Chondrocyte (in vitro differentiated cells): ENCODE measurements at places on chromosomes 1 and 21. TPM values are rescaled to one million over a fixed set of nuclear protein-coding genes. Genes with fewer than 3 reads are reported as not detected.

Gene SHE
- 0.10 to 0.20 TPM in 2 of 3 replicates, not detected in the other for total RNA-seq

Gene LIPI
- total RNA-seq, result not detected in 3 replicates

Gene CCDC30
- 1.3 to 3.2 TPM (median 2.8 TPM) in 3 replicates for total RNA-seq

Gene OR2L8
- total RNA-seq, result not detected in 3 replicates

Gene HAO2
- not detected in 3 replicates for total RNA-seq

Gene PLPPR5
- not detected in 3 replicates for total RNA-seq

Gene TNFRSF8
- not detected in 3 replicates for total RNA-seq

Gene OR2T11
- total RNA-seq, result not detected in 3 replicates

Gene CFHR4
- not detected in 3 replicates for total RNA-seq

Gene IBA57
- total RNA-seq, result 5.2 to 7.7 TPM (median 5.9 TPM) in 3 replicates

Gene PTGFR
- total RNA-seq, result 0.13 to 2.0 TPM (median 0.17 TPM) in 3 replicates

- DNase-seq, result no peak
These were observed 113.1 kb downstream of the RHOU start for GRCh38 chr1:228848406-228848805.

DNA sequence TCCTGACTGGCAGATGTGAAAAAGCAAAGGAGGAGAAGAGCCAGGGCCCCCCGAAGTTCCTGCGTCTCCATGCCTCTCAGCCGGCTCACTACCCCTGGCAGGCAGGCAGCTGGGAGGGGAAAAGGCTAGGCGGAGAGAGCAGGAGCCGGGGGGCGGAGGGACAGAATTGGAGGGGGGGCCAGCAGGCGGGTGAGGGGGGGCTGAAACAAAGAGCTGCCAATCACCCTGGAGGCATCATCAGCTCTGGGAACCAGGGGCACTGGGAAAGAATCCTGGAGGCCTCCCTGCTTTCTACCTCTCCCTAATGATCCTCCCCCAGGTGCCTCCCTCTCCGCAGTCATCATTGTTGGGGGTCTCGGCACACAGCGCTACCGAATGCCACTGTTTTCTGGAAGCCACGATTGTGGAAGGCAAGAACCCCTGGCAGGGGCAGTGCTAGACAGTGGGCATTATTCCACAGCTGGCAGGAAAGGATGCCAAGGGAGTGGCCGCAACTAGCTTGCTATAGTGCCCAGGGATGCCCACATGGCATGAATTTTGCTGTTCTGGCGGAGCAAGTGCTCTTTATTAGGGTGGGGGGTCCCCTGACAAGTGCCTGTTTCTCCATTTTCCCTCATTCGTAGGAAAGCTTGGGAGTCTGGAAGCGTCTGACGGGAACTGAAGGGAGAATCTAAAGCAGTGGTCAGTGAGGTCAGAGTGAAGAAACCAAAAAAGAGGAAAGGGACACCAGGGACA, at the start of gene THBS3:
Gene THBS3, minus strand, starts transcription at position 92 of the 735 bp plus-strand sequence. Its CDS starts 21 bp downstream, at position 71.
- peak; percentile 65 for DNase-seq

- DNase-seq, result no peak
These were observed 150.1 kb upstream of the SOD1 start for GRCh38 chr21:31509194-31510017.

DNA sequence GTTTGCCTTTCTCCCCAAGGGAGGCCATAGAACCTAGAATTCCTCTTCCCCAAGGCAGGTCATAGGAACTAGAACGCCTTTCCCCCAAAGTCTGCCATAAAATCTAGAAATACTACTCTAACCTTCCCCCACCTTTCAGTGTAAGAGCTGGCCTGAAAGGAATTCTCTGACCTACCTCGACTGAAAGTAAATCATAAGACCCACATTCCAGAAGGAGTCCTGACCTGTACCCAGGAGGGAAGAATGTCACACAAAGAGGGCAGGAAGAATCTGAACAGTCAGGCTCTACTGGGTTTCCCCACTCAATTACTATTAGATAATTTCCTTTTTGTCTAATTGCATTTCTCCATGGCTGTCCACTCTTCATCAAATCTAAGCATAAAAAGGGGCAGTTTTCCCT, 5.7 kb upstream of the ATG4C start:
- DNase-seq, result no peak

DNA sequence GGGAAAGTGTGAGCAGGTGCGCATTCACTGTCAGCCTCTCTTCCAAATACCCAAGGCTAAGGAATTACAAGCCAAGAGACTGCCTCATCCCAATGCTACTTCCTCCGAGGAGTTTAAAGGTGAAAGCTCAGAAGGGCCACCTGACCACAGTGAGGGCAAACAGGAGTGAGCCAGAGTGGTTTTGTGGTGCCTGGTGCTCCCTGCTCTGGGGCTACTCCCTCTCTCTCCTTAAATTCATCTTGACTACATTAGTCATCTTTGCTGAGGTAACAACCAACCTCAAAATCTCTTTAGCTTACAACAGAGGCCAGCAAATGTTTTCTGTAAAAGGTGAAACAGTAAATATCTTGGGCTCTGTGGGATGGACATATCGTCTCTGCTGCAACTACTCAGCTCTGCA, 14.2 kb upstream of the ZBTB8A start:
- no peak for DNase-seq

GRCh38 chr1:225754940-225755641, 22.5 kb upstream of the SRP9 start:
- no peak for DNase-seq

GRCh38 chr1:32335790-32336590, at the start of gene MARCKSL1:
MARCKSL1 (minus strand) TSS chr1:32336233; CDS start chr1:32336033, 200 bp downstream.
- DNase-seq, result no peak

DNA sequence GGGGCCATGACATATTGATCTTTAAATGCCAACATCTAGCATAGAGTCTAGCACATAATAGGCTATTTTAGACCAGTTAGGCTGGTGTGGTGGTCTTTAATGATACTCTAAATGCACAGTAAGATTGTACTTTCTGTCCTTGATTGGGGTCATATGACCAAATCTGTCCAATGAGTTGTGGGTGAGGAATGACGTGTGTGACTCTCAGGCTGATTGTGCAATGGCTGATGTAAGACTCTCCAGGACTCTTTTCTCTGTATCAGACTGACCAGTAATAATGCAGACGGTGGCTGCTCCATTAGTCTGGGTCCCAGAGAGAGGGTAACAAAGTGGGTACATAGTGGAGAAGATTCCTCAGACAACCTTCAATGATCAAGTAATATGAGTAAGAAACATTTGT, 541.6 kb upstream of the CAMK1G start:
- no peak for DNase-seq

DNA sequence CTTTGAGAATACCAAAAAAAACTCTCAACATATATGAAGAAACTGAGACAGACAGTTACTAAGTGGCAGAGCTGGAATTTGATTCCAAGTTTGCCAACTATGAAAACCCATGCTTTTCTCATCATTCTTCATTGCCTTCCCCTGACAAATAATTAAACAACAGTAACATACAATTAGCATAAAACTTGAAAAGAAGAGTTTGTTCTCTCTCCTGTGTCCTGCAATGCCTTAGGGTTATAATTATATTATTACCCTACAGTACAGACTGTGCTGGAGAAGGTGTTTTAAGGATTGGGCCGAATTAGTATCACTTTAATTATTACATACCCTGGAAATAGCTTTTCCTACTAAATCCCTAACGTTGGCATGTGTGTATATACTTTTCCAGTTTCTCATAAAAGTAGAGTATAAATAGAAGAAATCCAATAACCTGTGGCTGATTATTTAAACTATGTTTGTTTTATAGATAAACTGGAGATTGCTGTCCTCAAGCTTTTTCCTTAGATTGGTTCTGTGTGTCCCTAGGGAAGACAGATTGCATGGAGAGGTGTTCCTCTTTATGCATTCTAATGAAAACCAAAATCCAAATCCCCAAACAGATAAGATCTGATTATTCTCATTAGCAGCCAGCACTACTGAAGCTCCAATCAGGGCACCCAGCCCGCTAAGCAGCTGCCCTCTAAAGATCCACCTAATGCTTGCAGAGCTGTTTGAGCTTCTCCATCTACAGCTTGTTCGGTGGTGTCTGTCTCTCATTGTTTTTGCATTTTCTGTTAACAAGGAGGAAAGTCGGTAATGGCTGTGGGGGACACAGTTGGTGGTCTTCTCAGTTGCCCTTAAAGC, 156.3 kb downstream of the TM2D1 start:
- no peak for DNase-seq

- DNase-seq, result peak; percentile 18
These were observed 61.9 kb downstream of the CLSTN1 start for GRCh38 chr1:9761855-9762254.

- DNase-seq, result no peak
These were observed 18.2 kb upstream of the MX1 start for GRCh38 chr21:41407541-41408460.

- DNase-seq, result no peak
These were observed 16.2 kb downstream of the CSRP1 start for GRCh38 chr1:201490708-201491131.

DNA sequence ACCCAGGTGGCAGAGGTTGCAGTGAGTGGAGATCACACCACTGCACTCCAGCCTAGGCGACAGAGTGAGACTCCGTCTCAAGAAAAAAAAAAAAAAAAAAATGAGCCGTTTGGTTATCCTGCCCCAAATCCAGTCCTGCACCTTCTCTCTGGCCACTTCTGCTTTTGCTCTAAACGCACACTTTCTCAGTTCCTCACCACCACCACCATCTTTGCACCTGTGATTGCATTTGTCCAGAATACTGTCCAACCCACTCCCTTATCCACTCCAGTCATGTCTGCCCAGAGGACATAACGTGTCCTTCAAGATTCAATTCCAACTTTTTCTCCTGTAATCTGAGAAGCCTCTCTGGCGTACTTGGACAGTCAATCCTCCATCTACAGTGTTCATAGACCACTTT, 2.2 kb upstream of the NEK2 start:
- no peak for DNase-seq

GRCh38 chr1:231396643-231397042, 25.4 kb downstream of the EGLN1 start:
- DNase-seq, result no peak

GRCh38 chr1:42422737-42423136, 33.1 kb downstream of the ZMYND12 start:
- DNase-seq, result no peak

DNA sequence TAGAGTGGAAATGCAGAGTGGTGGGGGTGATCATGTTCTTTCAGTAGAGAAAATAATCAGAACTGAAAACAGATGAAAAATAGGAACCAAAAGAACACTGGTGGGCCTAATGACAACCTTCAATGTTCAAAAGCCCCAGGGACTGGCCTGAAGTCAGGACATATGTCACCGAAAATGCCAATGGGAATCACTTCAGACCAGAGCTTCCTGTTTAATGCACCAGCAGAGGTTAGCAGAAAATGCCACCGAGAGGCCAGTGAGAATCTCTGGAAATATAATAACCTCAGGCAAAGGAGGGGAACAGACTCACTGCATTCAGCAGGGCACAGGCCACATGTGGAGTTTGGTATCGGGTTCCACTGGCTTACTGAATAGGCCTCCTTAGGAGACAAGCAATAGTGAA, 15.9 kb upstream of the CD58 start:
- DNase-seq, result no peak

- no peak for DNase-seq
These were observed 87.5 kb downstream of the CAMTA1 start for GRCh38 chr1:6872573-6873261.

DNA sequence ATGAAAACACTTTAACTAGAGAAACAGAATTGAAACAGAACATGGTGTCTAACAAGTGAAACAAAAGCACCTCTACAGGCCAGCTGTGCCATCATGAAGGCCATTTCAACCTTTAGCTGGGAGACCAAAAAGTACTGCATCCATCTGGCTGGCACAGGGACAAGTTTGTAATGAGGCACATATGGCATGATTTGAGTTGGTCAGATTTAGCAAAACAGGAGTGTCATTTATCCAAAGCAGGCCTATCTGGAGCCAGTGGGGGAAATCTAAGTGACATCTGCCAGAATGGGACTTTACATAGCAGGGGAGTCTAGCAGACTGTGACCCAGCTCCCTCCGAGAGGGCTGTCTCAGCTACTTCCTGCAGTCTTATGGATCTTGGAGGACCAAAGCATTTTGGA, 51.9 kb downstream of the DNTTIP2 start:
- DNase-seq, result no peak

DNA sequence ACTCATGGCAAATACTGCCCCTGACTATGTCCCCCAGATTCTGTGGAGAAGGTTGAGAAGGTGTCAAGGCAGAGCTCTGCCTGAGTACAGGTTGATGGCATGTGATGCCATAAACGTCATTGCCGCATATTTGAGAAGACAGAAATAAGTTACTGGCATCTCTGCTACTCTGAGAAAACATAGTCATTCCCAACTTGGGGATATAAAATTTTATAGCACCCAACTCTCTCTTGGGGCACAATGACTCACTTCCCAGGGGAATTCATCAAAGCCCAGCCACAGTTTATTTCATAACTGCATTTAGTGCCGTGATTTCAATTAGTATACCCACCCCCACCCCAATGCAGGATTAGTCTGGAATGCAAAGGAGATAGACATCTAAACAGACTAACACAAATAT, 101.9 kb upstream of the TNR start:
- no peak for DNase-seq

DNA sequence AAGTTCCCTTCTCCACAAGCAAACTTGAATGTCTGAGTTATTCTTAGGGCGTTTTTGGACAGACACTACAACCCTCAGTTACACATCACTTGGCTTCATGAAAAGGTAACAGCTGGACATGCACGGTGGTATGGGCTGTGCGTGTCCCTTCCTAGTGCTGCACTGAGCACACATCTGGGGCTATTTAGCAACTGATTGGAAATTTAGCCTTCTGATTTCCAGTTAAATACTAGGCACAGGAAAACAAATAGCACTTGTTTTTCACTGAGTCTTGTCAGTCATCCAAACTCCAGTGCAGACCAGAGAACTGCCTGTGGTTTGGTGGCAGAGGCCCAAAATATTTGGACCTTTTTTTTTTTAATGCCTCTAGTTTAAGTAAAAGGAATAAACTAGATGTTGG, 134.7 kb downstream of the TGFBR3 start:
- no peak for DNase-seq

DNA sequence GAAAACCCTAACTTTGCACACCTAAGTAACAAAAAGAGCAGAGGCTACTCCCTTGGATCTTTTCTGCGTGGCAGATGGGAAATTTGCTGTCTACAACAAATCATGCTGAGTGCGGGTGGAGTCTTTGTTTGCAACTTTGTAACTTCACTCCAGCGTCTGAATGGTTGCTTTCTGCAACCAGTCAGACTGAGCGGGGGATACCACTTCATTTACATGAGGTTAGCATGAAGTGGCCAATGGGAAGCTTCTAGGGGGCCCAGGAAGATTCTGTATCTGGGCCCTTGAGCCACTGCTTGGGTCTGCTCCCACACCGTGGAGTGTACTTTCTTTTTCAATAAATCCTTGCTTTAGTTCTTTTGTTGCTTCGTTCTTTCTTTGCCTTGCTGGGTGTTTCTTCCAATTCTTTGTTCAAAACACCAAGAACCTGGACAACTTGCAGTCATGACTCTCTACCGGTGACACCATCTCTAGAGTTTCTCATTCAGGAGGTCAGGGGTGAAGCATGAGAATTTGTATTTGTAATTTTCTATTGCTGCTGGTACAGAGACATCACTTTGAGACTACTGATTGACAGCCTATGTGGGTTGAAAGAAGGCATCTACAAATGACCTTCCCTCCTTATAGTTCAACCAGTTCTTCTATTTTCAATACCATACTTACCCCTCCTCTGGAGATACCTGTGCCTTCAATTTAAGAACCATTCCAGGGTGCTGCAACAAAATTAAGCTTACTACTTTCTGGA, 55.8 kb upstream of the RC3H1 start:
- DNase-seq, result no peak

GRCh38 chr1:42567038-42567437, 91.2 kb upstream of the PPIH start:
- no peak for DNase-seq
